Right lobe of liver (tissue), 6 donors: ENCODE measurements at places on chromosomes 3 and 15.
A peak's percentile ranks its signal among the peaks of the same experiment; 100 is the strongest.

- no peak for DNase-seq
Observed at GRCh38 chr3:190586631-190587011, 72.7 kb downstream of the IL1RAP start.

DNA sequence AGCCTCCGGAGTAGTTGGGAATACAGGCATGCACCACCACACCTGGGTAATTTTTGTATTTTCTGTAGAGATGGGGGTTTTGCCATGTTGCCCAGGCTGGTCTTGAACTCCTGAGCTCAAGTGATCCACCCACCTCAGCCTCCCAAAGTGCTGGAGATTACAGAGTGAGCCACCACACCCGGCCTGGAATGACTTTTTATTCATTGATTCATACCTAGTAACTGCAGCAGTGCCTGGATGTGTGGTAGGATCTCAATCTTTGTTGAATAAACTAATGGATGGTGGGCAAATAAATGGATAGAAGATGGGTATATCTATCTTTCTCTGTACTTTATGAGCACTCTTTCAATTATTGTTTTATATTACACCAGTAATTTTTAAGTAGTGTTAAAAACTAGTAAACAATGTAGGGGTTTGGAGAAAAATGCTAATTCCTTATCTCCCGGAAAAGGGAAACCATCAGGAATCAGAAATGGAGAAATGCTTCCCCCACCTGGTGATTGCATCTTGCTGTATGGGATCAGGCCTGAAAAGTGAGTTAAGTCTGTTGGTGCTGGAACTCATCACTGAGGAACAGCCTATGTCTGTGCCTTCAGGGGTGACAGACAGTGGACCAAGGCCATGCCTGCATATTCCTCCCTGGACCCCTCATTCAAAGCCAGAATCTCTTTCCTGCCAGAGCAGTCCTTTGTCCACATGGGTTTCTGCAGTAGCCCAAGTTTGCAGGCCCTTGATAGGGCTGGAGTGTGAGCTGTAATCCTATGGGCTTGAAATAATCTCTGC lies 161.0 kb upstream of the CTDSPL start:
- DNase-seq, result no peak

GRCh38 chr3:59472541-59472940 lies 422.7 kb upstream of the CFAP20DC start:
- no peak for DNase-seq

DNA sequence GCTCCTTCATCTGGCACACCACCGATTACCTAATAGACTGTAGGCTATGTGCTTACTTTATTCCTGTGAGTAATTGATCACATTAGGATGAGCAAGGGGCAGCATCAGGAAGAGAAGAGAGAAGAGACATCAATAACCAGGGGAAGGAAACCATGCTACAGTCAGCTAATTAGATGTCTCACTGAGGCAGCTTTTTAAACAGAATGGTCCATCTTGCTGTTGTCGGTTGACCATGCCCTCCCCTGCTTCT lies 278.4 kb downstream of the RPLP1 start:
- DNase-seq, result no peak

DNA sequence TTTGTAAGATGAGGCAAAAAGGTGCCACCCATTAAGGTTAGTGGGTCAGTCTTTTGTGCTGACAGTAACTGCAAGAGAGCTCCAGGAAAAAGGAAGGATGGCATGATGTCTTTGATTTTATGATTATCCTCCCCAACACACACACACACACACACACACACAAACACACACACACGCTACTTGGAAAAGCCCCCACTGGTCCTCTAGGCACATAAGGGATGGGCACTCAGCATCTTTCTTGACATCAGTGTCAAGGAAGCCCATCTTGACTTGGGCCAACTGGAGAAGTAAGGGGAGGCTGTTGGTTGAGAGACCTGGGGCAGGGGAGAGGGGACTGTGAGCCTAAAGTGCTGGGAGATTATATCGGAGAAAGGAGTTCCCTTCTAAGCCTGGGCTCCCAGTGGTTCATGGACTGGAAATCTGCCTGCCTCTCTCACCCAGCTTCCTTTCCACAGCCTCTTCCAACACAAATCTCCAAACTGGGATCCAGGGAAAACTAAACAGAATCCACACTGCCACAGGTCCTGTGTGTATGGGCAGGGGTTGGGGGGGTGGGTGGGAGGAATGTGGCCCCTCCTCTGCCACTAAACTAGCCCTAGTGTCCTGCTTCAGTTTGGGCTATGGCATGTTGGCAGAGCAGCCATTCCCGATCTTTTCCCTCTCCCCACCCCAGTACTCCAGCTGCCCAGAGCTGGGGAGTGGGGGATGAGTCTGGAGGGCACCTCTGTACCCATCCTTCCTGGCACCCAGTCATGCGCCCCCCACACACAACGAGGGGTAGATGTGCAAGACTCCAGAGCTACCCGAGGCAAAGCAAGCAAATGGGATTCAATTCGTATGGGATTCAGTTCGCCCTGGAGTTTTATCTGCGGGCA lies 1.6 kb downstream of the AMOTL2 start:
- peak; percentile 51 for DNase-seq

DNA sequence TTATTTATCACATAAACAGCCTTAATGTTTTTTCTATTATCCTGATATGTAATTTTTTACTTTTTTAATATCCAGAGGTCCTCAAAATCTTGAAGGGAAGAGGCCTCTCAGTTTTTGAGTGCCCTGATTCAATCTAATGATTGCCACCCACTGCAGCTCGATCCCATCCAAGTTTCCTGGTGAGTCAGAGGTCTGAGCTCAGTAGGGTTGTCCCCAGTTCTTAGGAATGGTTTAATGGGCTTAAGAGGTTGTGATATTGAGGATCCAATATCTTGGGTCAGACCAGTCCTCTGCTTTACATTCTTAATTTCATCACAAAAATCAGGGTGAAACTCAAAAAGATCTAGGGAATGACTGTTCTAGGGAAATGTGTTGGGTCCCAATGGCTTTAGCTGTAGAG lies 238.5 kb downstream of the NSUN3 start:
- no peak for DNase-seq

DNA sequence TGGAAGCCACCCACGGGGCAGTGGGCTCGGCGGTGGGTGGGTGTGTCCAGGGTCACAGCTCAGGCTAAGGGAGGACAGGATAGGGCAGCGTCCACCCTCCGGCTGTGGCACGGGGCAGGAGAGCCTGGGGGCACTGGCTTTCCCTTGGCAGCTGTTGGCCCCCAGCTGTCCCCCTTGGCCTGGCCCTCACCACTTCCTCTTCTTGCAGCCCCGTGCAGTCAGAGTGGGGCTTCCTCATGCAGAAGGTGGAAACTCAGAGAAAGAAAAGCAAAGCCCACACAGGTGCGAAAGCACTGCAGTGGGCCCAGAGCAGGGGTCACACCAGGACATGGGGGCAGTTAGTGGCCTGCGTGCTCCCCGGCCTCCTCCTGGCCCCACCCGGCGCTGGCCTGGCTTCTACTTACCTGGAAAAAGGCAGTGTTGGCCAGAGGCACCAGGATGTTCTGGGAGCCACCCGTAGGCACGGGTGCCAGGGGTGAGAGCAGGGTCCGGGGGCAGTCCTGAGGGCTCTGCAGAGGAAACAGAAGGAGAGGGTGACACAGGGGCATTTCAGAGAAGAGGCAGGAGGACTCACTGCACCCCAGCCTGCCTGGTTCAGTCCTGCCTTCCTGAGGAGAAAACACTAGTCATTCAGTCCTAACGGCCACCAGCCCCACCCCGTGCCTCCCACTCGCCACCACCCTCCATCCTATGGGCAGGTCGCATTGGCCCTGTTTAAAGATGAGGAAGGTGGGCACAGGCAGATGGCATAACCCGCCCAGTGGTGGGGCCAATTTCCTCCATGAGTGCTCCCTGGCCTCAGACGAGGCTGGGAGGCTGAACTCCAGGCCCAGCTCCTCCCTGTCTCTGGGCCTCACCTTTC lies 28.3 kb downstream of the PLXND1 start:
- no peak for DNase-seq

DNA sequence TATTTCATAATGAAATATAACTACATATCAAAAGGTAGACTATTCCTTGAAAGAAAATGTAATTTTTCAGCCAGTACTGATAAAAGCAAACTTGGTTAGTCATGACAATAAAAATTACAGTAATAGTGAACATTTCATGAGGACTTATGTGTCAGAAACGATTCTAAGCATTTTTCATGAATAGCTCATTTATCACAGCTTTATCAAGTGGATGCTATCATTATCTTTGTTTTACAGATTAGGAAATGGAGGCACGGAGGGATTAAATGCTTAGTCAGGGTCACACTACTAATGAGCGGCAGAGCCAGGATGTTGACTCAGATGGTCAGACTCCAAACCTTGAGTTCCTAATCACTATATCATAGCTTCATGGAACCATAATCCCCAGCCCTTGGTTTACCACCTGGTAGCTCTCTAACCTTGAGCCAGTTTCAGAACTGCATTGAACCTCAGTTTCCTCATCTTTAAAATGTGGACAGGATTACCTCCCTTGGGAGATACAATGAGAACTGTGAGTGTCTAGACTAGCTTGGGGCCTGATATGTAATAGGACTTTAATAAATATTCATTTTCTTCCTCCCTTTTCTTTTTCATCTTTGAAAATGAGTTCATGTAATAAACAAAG lies 85.4 kb downstream of the TNIK start:
- no peak for DNase-seq

GRCh38 chr15:75107908-75108838 lies 84.8 kb downstream of the PPCDC start:
- peak; percentile 55 for DNase-seq
